GM12878 (cell line): ENCODE measurements at places on chromosomes 2 and 18. TPM values are rescaled to one million over a fixed set of nuclear protein-coding genes. Genes with fewer than 3 reads are reported as not detected.

CDK15 gene
- not detected in 2 replicates for total RNA-seq

GALNT5 gene
- 0.05 and 0.08 TPM in 2 replicates for total RNA-seq

FAM237A gene
- not detected in 2 replicates for total RNA-seq

SCG2 gene
- not detected in 2 replicates for total RNA-seq

ATP6V1B1 gene
- total RNA-seq: not detected in 2 replicates

TMEFF2 gene
- total RNA-seq: not detected in 2 replicates

IAH1 gene
- total RNA-seq: 56.8 and 57.4 TPM in 2 replicates

EIF2B4 gene
- 27.6 and 28.4 TPM in 2 replicates for total RNA-seq

STARD7 gene
- total RNA-seq: 194 and 200 TPM in 2 replicates

ABCB6 gene
- total RNA-seq: 13.2 and 13.9 TPM in 2 replicates

COL5A2 gene
- 0.64 and 0.74 TPM in 2 replicates for total RNA-seq

EMILIN2 gene
- total RNA-seq: 18.4 and 20.3 TPM in 2 replicates

C2orf81 gene
- total RNA-seq: 9.5 and 9.8 TPM in 2 replicates

MEP1B gene
- not detected in 2 replicates for total RNA-seq

FBLN7 gene
- 0.10 TPM in 1 of 2 replicates, not detected in the other for total RNA-seq

BMP10 gene
- not detected in 2 replicates for total RNA-seq

GPBAR1 gene
- total RNA-seq: 0.13 and 0.36 TPM in 2 replicates

FHL2 gene
- 2.2 and 3.0 TPM in 2 replicates for total RNA-seq

IL18R1 gene
- total RNA-seq: 10.0 and 10.4 TPM in 2 replicates

PXDN gene
- 0.58 and 0.69 TPM in 2 replicates for total RNA-seq
